ENCODE measurements at places on chromosomes 5 and 9.

- no peak for DNase-seq
Measured at GRCh38 chr5:170430866-170431437, 41.8 kb upstream of the KCNMB1 start.

DNA sequence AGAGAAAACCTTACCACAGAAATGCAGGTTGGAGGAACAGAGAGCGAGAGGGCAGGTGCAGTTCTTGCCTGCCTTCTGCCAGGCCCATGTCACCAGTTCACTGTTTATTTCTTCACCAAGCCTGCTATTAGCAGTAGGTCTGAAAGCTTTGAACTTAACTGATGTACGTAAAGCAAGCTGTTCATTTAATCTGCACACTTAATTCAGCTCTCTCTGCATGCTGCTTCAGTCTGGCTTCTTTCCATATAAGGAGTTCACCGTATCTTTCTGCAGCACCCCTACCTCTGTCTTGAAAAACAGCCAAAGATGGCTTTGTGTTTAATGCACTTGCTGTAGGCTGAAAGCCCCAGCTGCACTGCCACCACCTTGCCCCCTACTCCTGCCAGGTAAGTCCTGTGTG lies 205.1 kb downstream of the RAB3C start:
- no peak for DNase-seq

- DNase-seq: peak; percentile 82
Measured at GRCh38 chr5:146291421-146292074, 47.1 kb upstream of the POU4F3 start.

GRCh38 chr5:114055318-114056184 lies 306.3 kb upstream of the KCNN2 start:
- no peak for DNase-seq

DNA sequence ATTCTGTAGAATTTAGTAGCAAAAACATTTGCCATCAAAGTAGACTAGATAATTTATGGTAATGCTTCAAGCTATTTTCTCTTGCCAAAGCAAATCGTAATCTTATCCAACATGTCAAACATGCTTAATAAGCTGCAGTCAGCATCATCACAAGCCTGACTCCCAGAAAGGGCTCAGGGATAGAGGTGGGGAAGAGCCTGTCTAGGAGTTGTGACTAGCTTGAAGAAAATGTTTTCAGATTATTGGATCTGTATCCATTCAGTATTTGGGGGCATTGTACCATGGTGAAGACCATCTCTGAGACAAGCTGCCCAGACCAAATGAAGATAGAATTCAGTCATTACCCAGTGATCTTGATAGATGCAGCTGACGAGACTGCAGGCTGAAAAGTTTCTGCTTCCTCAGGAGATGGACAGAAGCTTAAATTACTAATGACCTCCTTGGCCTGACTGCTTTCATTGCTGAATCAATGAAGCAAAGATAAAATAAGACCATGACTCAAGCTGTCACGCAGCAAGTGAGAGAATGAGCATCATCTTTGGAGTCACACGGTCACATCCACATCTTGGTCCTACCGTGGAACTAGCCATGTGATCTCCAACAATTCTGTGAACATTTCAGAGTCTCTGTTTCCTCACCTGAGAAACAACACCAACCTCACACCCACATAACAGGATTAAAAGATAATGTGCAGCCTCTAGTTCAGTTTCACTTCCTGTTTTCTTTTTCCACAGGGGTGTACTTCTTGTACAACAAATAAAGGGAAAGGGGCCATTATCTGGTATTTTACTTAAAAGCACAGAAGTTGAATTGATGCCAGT lies 9.4 kb downstream of the ERAP2 start:
- no peak for DNase-seq

- no peak for DNase-seq
Measured at GRCh38 chr5:72938206-72938605, 17.6 kb upstream of the FCHO2 start.

GRCh38 chr5:156685481-156685880 lies 164.6 kb upstream of the PPP1R2B start:
- DNase-seq: no peak

GRCh38 chr5:134982230-134982629 lies 14.5 kb downstream of the CATSPER3 start:
- no peak for DNase-seq

GRCh38 chr5:103923616-103924168 lies 361.1 kb upstream of the NUDT12 start:
- DNase-seq: no peak

- no peak for DNase-seq
Measured at GRCh38 chr5:98218838-98219237, 554.6 kb upstream of the RGMB start.
